ENCODE measurements at places on chromosomes 13 and 19.

GRCh38 chr13:44223770-44224444 is 149.7 kb upstream of the SERP2 start:
- DNase-seq: no peak

- no peak for DNase-seq
Measured at GRCh38 chr13:79267560-79267959, 138.5 kb downstream of the RBM26 start.

GRCh38 chr13:93147946-93148345 is 78.7 kb upstream of the GPC6 start:
- no peak for DNase-seq

DNA sequence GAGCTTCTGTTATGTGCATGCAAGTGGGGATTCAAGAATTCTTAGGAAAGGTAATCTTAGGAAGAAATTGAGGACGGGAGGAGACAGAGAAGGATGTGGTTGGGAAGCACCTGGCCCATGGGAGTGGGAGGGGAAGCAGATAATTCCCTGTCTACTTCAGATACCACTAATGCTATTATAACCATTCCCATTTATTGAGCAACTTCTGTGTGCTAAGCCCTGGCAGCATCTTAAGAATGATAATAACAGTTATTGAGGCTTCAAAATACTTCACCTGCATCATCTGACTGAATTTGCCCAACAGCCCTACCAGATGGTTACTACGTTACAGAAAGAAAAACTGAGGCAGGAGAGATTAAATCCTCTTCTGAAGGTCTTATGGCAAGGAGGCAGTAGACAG is 1.4 kb downstream of the EPS8L1 start:
- DNase-seq: no peak

- no peak for DNase-seq
Measured at GRCh38 chr13:27264648-27265047, 6.0 kb upstream of the RASL11A start.

DNA sequence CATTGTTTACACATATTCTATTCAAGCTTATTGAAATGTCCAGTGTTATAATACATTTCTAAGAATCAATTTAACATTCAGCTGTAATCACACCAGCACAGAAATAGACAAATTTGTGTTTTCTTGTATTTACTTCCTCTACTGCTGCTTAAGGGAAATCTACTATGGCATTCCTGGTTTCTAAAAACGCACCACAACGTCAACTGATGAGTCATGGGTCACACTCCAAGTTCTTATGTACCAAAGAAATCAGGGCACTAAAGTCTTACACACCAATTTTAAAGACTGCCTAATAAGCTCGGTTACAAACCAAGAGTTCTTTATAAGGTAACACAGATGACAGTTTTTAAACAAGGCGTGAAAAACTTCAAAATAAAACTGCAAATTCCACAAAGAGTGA is 13.2 kb downstream of the LNX2 start:
- DNase-seq: no peak

DNA sequence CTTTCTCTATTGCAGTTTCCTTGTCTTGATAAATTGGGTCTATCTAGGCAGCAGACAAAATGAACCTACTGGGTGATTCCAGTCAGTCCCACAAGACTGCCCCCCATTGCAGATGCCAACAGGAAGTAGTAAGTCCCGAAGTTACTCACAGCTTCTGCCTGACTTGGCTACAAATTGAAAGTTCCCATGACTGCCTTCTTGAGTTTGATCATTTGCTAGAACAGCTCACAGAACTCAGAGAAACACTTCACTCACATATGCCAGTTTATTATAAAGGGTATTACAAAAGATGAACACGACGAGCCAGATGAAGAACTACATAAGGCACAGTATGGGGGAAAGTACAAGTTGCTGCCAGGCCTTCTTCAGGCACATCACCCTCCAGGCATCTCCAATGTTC is 50.0 kb downstream of the TEX26 start:
- DNase-seq: no peak

DNA sequence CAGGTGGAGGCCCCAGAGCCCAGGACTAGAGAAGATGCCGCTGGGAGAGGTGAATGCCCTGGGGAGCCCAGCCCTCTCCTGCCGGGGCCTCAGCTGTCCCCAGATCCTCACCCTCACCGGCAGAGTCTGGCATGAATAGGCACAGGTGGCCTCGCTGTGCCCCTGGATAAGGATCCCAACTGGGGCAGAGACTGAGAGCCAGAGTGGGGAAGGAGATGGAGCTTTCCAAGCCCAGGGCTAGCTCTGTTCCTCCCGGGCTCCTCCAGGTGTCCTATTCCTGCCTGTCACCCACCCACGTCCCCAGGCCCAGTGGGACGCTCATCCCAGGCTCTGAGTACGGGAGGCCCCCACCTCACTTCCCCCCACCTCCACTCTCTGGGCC is 16.5 kb downstream of the PRR36 start:
- DNase-seq: no peak

DNA sequence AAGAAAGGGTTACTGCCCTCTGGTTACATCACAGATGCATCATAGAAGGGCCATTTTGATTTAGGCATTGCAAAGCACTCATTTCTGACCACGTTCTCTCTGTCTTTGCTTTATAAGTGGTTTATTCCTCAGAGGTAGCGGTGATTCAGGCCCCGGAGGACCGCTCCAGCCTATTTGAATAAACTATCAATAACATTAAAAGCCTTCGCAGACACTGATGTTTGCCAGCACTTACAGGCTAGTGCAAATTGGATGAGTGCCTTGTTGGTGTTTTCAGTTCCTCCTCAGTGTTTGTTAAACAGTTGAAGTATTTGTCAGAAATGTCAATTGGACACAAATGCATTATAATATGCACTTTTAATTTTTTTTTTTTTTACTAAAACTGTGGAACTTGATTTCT is 120.2 kb downstream of the RXFP2 start:
- DNase-seq: no peak

- DNase-seq: no peak
Measured at GRCh38 chr19:54317108-54317964, 4.4 kb upstream of the LILRA5 start.

GRCh38 chr19:54041969-54042606 is 21.6 kb downstream of the VSTM1 start:
- no peak for DNase-seq

DNA sequence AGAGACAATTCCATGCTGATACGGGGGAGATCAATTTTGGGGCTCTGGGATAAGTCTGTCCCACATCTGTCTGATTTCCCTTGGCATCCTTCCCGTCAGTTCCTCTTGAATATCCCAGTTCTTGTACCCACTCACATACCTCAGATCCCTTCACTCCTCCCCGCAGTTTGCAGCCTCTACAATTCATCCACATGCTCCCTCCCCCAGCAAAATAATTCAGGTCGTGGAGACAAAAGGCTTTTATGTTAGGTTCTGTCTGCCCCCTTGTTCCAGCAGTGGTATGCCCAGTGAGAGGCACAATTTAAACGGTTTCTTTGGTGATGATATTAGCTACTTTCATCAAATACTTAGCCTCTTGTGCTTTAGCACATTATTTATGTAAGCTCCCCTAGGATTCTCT is 9.6 kb downstream of the RPS16 start:
- DNase-seq: no peak

DNA sequence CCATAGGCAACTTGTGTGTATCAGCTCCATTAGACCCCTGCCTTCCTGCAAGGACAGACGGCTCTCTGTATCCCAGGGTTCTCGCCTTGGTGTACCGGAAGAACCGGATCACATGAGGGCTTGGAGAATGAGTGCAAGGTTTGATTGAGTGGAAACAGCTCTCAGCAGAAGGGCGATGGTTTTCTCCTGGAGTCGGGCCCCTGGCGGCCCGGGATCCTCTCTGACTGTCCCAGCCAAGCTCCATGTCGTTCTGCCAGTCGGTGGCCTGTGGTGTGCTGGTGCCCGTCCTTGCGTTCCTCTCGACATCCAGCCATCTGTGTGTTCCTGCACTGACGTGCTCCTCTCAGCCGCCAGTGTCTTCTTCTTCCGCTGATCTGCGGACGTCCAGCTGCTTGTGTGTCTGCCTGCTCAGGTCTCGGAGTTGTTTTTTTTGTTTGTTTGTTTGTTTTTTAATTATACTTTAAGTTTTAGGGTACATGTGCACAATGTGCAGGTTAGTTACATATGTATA is 16.1 kb downstream of the LILRB1 start:
- DNase-seq: no peak

- no peak for DNase-seq
Measured at GRCh38 chr13:63910511-63910910, 2494.9 kb upstream of the PCDH20 start.

DNA sequence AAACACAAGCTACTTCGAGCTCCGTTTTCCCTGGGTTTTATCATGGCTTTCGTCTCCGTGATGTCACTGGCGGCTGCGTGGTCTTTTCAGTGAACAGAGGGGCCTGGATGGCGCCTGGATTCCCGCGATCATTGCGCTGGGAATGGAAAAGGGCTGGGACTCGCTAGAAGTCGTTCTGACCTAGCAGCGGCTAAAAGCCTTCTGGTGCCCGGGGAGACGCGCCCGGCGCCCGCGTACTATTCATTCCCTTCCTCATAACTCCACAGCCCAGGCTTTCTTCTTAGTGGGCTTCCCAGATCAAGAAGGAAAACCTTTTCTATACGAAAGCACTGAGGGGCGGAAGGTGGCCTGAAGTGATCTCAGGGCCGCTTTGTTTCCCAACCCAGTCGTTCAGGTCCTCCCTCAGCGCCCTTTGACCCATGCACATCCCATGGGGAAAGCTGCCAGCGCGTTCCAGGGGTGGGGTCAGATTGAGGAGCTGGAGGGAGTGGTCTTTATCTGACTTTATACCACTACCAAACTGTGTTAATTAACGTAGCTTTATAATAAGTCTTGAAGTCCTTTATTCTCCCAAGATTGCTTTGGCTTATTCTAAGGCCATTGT is 96.6 kb downstream of the ELF1 start:
- no peak for DNase-seq

DNA sequence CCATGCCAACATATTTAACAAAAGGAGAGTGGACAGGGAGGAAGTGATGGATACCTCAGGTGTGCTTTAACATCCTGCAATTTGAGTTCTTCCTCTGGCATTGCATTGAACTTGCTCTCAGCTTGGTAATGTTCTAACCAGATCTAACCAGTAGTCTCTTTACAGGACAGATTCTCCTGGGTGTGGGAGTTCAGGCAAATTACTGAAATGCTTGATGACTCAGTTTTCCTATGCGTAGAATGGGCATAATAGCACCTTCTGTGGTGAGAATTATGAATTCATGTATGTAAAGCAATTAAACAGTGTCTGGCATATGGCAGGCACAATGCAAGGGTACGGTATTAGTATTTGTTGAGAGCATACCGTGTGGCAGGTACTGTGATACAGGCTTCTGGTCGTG is 3.6 kb downstream of the AKAP11 start:
- DNase-seq: no peak

- no peak for DNase-seq
Measured at GRCh38 chr19:43784241-43784980, 3.6 kb upstream of the KCNN4 start.

- DNase-seq: no peak
Measured at GRCh38 chr19:10533646-10534386, 9.9 kb upstream of the ATG4D start.

DNA sequence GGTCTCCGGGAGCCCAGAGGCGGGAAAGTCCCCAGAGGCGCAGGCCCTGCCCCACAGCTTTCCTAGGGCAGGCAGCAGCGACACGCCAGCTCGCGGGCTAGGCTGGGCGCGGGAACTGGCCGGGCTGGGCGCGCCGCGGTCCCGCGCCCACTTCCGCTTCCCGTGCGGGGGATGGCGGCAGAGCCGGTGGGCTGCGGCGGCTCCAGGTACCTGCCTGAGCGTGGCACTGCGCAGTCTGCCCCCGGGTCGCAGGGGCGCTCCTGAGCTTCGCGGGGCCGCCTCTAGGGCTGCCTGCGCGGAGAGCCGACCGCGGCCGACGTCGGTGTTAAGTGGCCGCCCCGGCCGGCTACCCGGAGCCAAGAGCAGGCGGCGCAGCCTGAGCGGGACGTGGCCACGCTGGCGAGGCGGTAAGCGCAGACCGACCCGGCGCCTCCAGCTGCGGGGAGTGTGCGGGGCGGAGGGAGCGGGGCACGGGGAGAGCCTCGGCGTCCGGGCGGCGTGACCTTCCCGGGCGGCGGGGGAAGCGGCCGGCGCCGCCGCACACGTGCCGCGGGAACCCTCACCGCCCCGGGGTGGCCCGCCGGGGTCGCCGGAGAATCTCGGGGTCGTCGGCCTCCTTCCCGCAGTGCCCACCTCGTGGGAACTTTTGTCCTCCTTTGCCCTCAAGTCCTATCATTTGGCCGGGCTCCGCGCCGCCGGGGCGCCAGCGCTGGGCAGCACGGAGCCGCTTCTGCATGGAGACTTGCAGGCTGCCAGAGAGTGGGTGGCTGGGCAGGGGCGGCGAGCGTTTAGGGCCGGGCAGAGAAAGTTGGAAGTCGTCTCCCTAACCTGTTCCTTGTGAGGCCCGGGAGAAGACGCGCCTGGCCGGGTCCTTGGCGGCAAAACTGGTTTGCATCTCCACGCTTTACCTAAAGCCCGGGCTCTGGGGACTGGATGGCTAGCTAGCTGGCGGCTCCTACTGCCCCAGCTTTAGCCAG is 31.4 kb upstream of the MPHOSPH8 start:
- DNase-seq: peak; percentile 42

GRCh38 chr13:99044764-99045163 is 66.9 kb upstream of the DOCK9 start:
- no peak for DNase-seq

DNA sequence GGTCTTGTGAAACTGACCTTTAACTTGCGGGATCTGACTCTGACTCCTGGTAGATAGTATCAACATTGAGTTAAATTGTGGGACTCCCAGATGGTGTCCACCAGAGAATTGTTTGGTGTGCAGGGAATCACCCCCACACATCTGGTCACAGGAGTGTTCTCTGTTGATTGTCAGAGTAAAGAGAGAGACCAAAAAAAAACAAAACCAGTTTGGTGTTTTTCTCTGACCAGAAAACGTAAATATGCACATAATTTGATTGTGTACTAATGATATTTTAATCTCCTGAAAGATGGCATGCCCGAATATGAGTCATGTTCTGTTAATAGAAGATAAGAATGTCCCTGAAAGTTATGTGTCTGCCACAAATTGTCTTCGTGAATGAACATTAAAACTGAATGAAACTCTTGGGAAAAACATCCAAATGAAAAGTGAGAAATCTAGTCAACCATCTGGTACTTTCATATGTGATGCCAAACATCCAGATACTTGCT is 118.5 kb upstream of the GPC6 start:
- DNase-seq: no peak

DNA sequence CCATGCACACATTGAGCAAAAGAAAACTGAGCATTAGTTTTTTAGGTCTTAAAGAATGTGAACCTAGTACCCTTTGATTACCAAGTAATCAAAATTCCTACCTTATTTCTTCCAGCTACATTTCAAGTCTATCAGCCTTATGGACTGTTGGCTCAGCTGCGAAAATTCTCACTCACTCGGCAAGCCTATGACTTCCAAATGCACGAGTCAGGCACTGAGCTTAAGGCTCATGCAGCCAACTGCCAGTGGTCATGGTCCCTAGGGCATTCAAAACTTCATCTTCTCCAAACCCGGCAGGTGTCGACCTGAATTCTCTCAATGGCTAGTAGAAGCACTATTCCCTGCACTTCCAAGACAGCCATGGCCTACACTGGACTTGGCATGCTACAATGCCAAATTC is 41.2 kb downstream of the RUBCNL start:
- no peak for DNase-seq

GRCh38 chr19:16435238-16435917 is 36.4 kb downstream of the EPS15L1 start:
- DNase-seq: no peak
